ENCODE measurements at places on chromosomes 13 and 19.

DNA sequence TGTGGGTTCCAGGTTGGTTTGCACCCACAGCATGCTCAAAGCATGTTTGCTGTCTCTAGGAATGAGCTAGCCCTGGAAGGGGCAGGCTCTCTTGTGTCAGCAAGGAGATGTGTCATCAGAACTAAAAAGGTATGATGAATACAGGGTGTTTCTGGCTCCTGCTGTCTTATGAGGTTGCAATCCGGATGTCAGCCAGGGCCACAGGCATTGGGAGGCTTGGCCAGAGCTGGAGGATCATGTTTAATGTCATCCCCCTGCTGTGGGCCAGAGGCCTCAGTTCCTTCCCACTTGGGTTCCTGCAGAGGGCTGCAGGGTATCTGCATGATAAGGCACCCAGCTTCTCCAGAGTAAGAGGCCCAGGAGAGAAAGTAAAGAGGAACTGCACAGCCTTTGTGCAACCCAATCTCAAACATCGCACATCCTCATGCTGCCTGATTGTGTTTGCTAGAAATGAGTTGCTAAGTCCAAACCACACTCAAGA lies 193.6 kb downstream of the COL4A1 start:
- DNase-seq: no peak

- no peak for DNase-seq
Observed at GRCh38 chr19:29834991-29835846, 23.4 kb downstream of the CCNE1 start.

GRCh38 chr13:78241278-78241919 lies 322.8 kb upstream of the EDNRB start:
- DNase-seq: no peak

DNA sequence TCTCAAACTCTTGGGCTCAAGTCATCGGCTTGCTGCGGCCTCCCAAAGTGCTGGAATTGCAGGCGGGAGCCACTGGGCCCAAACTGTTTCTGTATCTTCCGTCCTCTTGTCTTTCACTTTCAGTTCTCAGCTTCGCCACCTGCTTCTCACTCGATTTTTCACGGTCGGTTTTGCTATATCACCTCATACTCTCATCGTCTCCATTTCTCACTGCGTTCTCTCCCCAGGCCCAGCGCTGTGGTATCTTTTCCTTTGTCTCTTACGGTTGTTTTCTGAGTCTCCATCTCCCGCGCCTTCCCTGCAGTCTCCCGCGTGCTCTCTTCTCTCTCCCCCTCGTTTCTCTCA lies 14.9 kb downstream of the SSC5D start:
- DNase-seq: no peak

DNA sequence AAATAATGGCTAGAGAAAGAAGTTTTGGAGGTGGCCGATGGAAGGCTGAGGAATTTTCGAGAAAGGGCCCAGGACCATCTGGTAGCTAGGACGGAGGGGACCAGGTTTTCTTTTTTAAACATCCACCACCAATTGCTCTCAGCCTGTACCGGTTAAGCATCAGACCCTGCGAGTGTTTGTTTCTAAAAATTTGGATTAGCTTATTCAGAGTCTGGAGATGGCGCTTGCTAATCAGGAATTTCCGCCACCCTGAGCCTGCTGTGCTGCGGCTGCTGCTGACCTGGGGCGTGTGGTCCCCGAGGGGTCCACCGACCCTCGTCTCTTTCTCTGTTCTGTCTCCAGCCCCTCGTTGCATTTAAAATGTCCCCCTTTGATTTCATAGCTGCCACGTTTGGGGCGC lies 2.0 kb downstream of the UHRF1 start:
- no peak for DNase-seq

GRCh38 chr19:53962887-53963431 lies at the start of gene CACNG8:
Gene CACNG8, plus strand, starts transcription at chr19:53962937.
- no peak for DNase-seq

DNA sequence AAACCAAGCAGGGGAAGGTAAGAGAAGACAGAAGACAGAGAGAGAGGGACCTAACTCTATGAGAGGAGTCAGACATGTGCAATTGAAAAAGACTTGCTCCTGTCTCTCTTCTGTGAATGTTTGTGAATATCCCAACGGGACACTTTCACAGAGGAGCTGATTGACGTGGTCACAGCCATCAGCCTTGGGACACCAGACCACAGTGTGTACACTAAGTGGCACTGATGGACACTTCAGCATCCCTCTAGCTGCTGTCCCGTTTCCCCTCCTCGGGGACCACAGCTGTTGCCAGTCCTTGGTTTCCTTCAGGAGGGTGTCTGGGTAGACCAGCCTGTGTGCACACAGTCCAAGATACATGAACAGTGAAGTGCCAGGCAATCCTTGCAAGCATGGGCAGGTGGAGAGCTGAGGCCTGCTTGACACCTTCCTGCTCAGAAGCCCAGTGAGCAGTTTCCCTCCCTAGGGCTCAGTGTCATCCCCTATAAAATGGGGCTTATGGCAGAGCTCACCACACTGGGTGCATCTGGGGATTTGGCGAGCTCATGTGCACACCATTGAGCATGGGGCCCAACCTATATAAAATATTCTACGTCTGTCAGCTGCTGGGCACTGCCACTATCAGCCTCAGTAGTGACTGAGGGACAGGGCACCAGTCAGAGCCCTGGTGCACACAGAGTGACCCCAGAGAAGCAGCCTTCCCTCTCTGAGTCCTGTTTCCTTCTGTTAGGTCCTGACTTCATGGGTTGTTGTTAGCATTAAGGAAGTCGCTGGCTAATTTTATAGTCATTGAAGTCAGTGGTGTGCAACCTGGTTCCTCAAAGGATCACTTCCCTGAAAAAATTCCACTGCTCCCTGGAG lies 4.3 kb upstream of the USF2 start:
- DNase-seq: no peak

DNA sequence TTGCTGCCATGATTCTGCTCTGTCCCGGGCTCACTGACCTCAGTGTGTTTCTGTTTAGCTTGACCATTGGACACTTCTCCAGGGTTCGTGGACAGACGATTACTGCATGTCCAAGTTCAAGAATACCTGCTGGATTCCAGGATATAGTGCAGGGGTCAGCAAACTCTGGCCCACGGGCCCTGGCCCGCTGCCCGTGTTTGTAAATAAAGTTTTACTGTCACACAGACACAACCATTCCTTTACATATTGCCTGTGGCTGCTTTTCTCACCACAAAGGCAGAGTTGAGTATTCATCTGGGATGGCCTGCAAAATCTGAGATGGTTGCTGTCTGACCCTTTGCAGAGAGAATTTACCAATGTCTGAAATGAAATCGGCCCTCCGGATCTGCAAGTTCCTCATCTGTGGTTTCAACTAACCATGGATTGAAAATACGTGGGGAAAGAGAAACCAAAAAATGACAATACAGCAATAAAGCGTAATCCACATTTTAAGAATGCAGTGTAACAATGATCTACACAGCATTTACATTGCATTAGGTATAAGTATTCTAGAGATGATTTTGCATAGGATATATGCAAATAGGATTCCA lies 25.9 kb upstream of the F2RL3 start:
- no peak for DNase-seq

- DNase-seq: peak; percentile 51
Observed at GRCh38 chr19:44752123-44752815, 3.8 kb downstream of the BCL3 start.

GRCh38 chr19:4075373-4075772 lies 8.7 kb upstream of the ZBTB7A start:
- no peak for DNase-seq

DNA sequence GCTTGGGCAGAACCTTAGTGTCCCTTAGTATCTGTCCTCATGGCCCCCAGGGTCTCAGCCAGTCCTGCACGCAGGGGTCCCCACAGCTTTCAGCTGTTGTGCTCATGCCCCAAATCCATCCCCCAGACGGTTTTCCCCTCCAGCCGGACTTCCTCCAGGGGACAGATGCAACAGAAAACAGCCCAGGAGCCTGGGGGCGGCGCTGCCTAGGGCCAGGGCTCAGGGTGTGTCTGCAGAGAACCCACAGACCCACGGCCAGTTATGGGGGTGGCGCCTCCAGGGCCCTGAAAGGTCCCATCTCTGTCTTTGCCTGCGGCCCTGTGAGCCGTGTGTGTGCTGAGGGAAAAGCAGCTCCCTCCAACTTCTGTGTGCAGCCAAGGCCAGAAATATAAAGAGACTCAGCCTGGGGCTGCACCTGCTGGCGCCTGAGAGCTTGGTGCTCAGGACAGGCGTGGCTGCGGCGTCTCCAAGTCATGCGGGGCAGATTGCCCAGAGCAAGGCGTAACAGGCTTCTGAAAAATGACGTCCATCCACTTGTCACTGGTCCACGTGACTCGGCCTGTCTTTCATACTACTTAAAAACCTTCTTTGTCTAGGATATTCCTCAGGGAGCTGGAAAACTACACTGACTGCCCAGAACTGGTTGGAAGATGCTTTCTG lies 22.1 kb upstream of the F7 start:
- DNase-seq: no peak

- DNase-seq: no peak
Observed at GRCh38 chr19:33157906-33158305, 26.0 kb downstream of the WDR88 start.

- DNase-seq: no peak
Observed at GRCh38 chr19:43560687-43561086, 14.6 kb downstream of the XRCC1 start.

- DNase-seq: no peak
Observed at GRCh38 chr19:48770266-48770665, 14.9 kb downstream of the FGF21 start.

- DNase-seq: no peak
Observed at GRCh38 chr19:51147663-51148062, 5.6 kb downstream of the SIGLEC7 start.

DNA sequence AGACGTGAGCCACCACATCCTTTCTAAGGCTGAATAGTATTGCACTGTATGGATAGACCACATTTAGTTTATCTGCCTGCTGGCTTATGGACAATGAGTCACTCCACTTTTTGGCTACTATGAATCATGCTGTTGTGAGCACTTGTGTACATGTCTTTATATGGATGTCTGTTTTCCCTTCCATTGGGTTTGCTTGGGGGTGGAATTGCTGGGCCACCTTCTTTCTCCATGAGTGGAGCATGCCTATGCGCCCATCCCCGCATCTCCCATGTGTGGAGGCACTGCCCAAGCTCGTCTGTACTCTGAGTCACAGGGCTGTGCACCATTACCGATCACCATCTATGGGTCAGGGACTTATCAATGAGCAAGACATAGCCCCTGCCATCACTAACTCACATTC lies 127.2 kb upstream of the GJB6 start:
- DNase-seq: no peak

GRCh38 chr13:111626371-111627305 lies 306.2 kb downstream of the TEX29 start:
- no peak for DNase-seq

GRCh38 chr19:44756089-44756562 lies 7.6 kb downstream of the BCL3 start:
- DNase-seq: no peak

DNA sequence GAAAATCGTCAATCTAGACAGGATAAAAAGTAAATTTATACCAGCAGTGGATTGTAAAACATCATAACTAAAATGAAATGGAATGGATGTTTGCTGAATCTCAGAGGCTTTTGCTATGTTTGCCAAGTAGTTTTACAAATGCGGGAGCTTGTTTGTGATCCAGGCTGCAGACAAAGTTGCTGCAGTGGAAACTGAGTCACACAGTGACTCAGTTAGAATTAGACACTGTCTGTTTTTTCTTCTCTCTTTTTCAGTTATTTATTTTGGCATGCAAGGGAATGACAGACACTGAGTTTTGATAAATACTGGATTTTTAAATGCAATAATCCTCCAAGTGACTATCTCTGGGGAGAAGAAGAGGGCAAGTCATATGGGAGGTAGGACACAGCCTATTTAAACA lies 4.6 kb upstream of the PNMA8A start:
- no peak for DNase-seq

GRCh38 chr19:30442674-30443073 lies 70.5 kb downstream of the ZNF536 start:
- DNase-seq: no peak

DNA sequence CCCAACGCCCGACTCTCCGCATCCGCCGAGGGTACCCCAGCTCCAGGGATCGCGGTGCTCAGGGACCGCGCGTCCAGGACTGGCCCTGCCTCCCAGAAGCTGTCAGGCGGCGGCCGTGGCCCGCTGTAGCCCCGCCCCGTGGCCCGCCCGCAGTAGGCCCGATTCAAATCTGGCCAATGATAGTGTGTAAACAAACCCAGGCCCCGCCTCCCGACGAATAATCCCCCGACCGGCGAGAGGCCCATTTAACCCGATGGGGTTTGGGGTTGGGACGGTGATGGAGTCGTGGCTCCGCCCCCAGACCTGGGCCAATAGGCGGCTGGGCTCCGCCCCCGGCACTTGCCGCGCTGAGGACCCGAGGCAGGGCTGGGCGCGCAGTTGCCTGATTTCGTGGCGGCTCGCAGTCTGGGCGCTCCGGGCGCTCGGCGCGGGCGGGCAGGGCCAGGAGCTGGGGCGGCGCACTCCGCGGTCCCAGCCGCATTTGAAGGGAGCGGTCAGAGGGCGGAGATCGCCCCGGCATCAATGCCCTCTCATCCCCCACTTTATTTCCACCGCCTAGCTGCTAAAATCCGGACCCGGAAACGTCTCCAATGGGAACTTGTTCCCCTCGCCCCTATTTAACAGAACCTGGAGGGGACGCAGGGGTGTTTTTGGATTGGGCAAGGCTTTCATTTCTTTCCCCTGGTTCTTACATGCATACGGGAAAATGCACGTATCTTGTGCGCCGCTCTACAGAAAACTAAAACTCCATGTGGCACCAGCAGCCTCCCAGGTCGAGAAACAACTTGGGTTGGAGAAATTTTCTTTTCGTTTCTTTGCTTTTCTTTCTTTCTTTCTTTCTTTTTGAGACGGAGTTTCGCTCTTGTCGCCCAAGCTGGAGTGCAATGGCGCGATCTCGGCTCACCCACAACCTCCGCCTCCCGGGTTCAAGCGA lies 8.4 kb upstream of the BICRA start:
- peak; percentile 98 for DNase-seq

GRCh38 chr13:79659121-79659521 lies 178.2 kb downstream of the NDFIP2 start:
- DNase-seq: no peak

GRCh38 chr19:35029737-35030256 lies 473 bp upstream of the SCN1B start:
- DNase-seq: no peak

- DNase-seq: no peak
Observed at GRCh38 chr13:65914716-65915115, 1315.4 kb downstream of the PCDH9 start.

- no peak for DNase-seq
Observed at GRCh38 chr13:45410466-45410865, 7.7 kb downstream of the SLC25A30 start.

DNA sequence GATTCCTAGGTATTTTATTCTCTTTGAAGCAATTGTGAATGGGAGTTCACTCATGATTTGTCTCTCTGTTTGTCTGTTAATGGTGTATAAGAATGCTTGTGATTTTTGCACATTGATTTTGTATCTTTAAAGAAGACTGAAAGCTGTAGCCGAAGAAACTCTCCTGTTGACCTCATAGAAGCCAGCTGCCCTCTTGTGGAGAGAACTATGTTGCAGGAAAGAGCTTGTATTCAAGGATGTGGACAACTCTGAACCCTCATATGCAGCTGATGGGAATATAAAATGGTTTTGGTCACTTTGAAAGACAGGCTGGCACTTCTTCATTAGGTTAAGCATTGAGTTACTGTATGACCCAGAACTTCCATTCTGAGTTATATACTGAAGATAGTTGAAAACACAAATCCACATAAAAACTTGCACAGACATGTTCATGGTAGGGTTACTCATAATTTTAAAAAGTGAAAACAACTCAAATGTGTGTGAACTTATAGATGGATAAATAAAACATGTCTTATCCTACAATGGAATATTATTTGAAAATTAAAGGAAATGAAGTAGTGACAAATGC lies 65.8 kb upstream of the SLITRK6 start:
- no peak for DNase-seq
